Large intestine (tissue), 12 donors: ENCODE measurements at places on chromosomes 5 and 9.

DNA sequence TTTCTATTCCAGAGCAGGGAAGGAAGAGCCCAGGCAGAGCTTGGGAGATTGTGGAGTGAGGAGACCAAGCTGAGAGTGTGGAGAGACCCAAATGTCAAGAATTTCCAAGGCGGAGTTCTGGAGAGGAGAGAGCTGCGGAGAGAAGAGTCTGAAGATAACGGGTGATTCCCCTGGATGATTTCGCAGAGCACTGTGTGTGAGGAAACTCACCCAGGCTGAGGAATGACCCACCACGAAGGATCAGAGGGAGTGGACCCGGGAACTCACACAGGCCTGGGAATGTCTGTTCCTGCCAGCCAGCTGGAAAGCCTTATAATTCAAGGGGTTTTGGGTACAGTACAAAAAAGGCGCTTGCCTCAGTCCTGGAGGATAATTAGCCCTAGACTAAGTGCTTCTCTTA is 94.2 kb downstream of the WNK2 start:
- H3K4me1 ChIP-seq, result no peaks in the 10 kb centered on the region
- H3K27ac ChIP-seq, result no peak overlapping the region
- DNase-seq, result no peak
- peaks cover 5% of the 10 kb centered on the region for H3K36me3 ChIP-seq
- H3K27me3 ChIP-seq, result no peaks in the 10 kb centered on the region
- no peak overlapping the region for H3K4me3 ChIP-seq

DNA sequence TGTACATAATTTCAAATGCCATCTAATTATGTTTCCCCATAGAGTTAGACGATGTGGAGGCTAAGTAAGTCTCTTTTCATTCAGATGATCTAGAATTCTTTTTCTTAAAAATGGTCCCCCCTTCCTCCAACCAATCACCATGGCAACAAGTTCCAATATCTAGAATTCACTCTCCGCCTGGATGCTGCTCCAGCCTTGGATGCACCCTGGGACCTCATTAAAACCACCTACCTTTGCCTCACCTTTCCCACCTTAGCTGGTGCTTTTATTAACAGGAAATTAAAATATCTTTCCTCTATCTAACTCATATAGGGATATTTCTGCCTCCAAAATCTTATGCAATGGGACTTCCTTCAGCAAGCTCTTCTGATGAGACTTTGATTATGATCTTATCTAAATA is 49.0 kb downstream of the DIRAS2 start:
- no peaks in the 10 kb centered on the region for H3K36me3 ChIP-seq
- H3K27ac ChIP-seq, result no peak overlapping the region
- no peak for DNase-seq
- no peaks in the 10 kb centered on the region for H3K4me1 ChIP-seq

GRCh38 chr5:124342986-124343385 is 403.5 kb downstream of the ZNF608 start:
- no peak overlapping the region for H3K4me3 ChIP-seq
- no peaks in the 10 kb centered on the region for H3K36me3 ChIP-seq
- DNase-seq, result no peak

GRCh38 chr5:86765778-86766502 is 148.2 kb downstream of the COX7C start:
- no peaks in the 10 kb centered on the region for H3K36me3 ChIP-seq
- H3K27ac ChIP-seq, result no peak overlapping the region
- H3K4me3 ChIP-seq, result no peak overlapping the region
- no peaks in the 10 kb centered on the region for H3K4me1 ChIP-seq

- H3K36me3 ChIP-seq, result peaks cover 15% of the 10 kb centered on the region
- no peaks in the 10 kb centered on the region for H3K27me3 ChIP-seq
- no peak for DNase-seq
- no peak overlapping the region for H3K4me3 ChIP-seq
- H3K4me1 ChIP-seq, result peaks cover 14% of the 10 kb centered on the region
Measured at GRCh38 chr9:20355022-20355421, 267.3 kb downstream of the MLLT3 start.

GRCh38 chr9:136584934-136585333 is 39.1 kb upstream of the NOTCH1 start:
- no peak overlapping the region for H3K27ac ChIP-seq
- DNase-seq, result no peak
- no peak overlapping the region for H3K4me3 ChIP-seq
- peaks cover 23% of the 10 kb centered on the region for H3K4me1 ChIP-seq

GRCh38 chr9:137406876-137407589 is 15.9 kb downstream of the EXD3 start:
- peaks cover 29% of the 10 kb centered on the region for H3K4me1 ChIP-seq
- peak; percentile 77 for DNase-seq
- H3K36me3 ChIP-seq, result no peaks in the 10 kb centered on the region

GRCh38 chr9:79652598-79652997 is 80.8 kb downstream of the TLE4 start:
- peaks cover 11% of the 10 kb centered on the region for H3K36me3 ChIP-seq
- H3K4me3 ChIP-seq, result no peak overlapping the region
- H3K27me3 ChIP-seq, result no peaks in the 10 kb centered on the region

- DNase-seq, result no peak
- H3K27ac ChIP-seq, result no peak overlapping the region
- no peaks in the 10 kb centered on the region for H3K27me3 ChIP-seq
- no peaks in the 10 kb centered on the region for H3K36me3 ChIP-seq
- H3K4me1 ChIP-seq, result no peaks in the 10 kb centered on the region
Measured at GRCh38 chr9:110531776-110532175, 47.8 kb downstream of the SVEP1 start.

GRCh38 chr5:14321936-14322335 is 178.8 kb downstream of the TRIO start:
- no peaks in the 10 kb centered on the region for H3K27me3 ChIP-seq
- peaks cover 46% of the 10 kb centered on the region for H3K36me3 ChIP-seq
- no peak for DNase-seq
- H3K4me3 ChIP-seq, result no peak overlapping the region
- H3K27ac ChIP-seq, result no peak overlapping the region

- no peaks in the 10 kb centered on the region for H3K4me1 ChIP-seq
- DNase-seq, result peak; percentile 3
- no peaks in the 10 kb centered on the region for H3K27me3 ChIP-seq
- peaks cover 7% of the 10 kb centered on the region for H3K36me3 ChIP-seq
Measured at GRCh38 chr5:178941361-178941760, 363 bp downstream of the ZNF454 start.

GRCh38 chr5:167731951-167732350 is 559.5 kb upstream of the WWC1 start:
- no peaks in the 10 kb centered on the region for H3K27me3 ChIP-seq
- H3K27ac ChIP-seq, result no peak overlapping the region
- DNase-seq, result no peak
- H3K36me3 ChIP-seq, result no peaks in the 10 kb centered on the region

- no peak overlapping the region for H3K27ac ChIP-seq
- no peak for DNase-seq
- H3K36me3 ChIP-seq, result no peaks in the 10 kb centered on the region
- H3K27me3 ChIP-seq, result no peaks in the 10 kb centered on the region
- no peak overlapping the region for H3K4me3 ChIP-seq
- H3K4me1 ChIP-seq, result no peaks in the 10 kb centered on the region
Measured at GRCh38 chr5:7589800-7590199, 193.9 kb downstream of the ADCY2 start.

GRCh38 chr9:120267929-120268328 is 312.0 kb downstream of the CDK5RAP2 start:
- no peak overlapping the region for H3K27ac ChIP-seq
- H3K27me3 ChIP-seq, result no peaks in the 10 kb centered on the region

GRCh38 chr5:167813389-167813788 is 478.1 kb upstream of the WWC1 start:
- H3K4me1 ChIP-seq, result no peaks in the 10 kb centered on the region
- no peak overlapping the region for H3K27ac ChIP-seq
- no peaks in the 10 kb centered on the region for H3K27me3 ChIP-seq
- H3K4me3 ChIP-seq, result no peak overlapping the region
- H3K36me3 ChIP-seq, result no peaks in the 10 kb centered on the region

GRCh38 chr5:62376064-62376463 is 27.6 kb downstream of the DIMT1 start:
- H3K27ac ChIP-seq, result no peak overlapping the region
- DNase-seq, result peak; percentile 69
- no peaks in the 10 kb centered on the region for H3K27me3 ChIP-seq
- peaks cover 53% of the 10 kb centered on the region for H3K36me3 ChIP-seq
- no peak overlapping the region for H3K4me3 ChIP-seq

DNA sequence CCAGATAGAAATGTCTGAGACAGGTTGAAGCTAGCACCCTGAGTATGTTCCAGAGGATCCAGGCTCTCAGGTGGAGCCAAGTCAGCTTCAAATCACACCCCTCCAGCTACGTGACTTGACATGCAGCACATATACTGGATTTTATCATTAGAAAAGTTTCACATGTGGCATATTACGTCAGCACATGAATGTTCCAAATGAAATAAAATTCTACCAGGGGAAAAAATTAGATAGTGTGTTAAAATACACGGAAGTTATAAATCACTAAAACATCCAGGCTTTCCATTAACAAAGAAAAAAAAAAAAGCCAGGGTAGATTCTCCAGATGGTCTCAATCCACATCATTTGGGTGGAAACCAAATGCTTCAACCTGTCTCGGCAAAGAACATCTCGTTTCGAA is 251.6 kb downstream of the MPDZ start:
- no peak overlapping the region for H3K4me3 ChIP-seq
- H3K27ac ChIP-seq, result no peak overlapping the region
- no peaks in the 10 kb centered on the region for H3K36me3 ChIP-seq

DNA sequence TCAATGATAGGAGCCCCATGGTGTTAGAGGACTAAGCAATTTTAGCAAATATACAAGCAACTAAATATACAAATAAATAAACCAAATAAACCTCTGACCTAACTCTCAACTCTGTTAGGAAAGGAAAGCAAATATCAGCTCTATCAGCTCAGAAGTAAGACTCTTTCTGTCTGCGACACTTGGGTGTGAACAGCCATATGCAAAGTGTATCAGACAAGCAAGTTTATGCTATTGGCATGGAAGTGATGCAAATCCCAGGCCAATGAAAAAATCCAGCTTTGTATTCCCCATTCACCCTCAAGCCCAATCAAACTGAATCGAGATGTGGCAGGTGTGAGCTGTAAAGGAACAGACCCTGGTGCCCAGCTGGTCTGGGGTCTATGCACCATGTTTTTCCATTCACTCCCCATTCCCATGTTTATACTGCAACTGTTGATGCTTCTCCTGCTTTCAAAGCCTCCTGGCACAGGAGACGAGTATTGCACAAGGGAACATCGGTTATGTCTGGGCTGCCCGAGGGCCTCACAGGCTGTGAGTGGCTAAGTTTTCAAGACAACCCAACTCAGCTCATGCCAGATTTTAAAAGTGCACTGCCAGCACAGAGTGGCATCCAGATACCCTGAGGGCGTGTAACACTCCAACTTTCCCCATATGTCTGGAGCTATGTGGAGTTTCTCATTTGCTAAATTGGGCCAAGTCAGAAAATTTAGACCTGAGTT is 73.1 kb downstream of the FEM1C start:
- H3K27me3 ChIP-seq, result no peaks in the 10 kb centered on the region
- DNase-seq, result no peak
- H3K4me1 ChIP-seq, result no peaks in the 10 kb centered on the region
- H3K36me3 ChIP-seq, result no peaks in the 10 kb centered on the region
- H3K27ac ChIP-seq, result no peak overlapping the region

DNA sequence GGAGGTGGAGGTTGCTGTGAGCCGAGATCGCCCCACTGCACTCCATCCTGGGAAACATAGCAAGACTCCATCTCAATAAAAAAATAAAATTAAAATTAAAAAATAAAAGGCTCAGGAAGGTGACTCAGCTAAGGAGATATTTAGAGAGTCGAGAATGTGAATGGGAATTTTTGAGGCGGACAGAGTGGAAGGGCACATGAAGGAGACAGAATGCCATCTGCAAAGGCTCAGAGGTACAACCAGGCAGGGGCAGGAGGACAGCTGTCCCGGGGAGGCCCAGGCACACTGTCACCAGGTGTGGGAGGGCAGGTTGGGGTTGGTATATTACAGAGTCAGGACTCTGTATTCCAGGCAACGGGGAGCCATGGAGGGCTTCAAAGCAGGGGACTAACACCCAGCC is 35.5 kb downstream of the NTNG2 start:
- no peak for DNase-seq
- H3K27ac ChIP-seq, result no peak overlapping the region
- no peak overlapping the region for H3K4me3 ChIP-seq
- H3K4me1 ChIP-seq, result no peaks in the 10 kb centered on the region

DNA sequence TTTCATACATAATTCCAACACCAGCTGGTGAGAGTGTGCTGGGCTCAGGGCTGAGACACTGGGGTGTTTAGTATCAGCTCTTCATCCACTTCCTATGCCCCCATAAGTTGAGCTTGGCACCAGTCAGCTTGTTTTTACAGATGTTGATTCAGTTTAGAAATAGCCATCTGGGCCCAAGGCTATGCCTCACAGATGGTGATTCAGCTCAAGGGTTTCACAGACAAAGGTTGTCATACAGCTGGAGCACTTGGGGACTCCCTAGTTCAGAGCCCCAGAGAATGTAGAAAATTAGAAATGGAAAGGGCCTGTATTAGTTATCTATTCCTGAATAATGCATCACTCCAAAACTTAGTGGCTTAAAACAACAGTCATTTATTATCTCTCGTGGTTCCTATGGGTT is 10.3 kb upstream of the CRHBP start:
- H3K27ac ChIP-seq, result no peak overlapping the region
- H3K4me3 ChIP-seq, result no peak overlapping the region
- no peaks in the 10 kb centered on the region for H3K27me3 ChIP-seq
- H3K4me1 ChIP-seq, result no peaks in the 10 kb centered on the region

DNA sequence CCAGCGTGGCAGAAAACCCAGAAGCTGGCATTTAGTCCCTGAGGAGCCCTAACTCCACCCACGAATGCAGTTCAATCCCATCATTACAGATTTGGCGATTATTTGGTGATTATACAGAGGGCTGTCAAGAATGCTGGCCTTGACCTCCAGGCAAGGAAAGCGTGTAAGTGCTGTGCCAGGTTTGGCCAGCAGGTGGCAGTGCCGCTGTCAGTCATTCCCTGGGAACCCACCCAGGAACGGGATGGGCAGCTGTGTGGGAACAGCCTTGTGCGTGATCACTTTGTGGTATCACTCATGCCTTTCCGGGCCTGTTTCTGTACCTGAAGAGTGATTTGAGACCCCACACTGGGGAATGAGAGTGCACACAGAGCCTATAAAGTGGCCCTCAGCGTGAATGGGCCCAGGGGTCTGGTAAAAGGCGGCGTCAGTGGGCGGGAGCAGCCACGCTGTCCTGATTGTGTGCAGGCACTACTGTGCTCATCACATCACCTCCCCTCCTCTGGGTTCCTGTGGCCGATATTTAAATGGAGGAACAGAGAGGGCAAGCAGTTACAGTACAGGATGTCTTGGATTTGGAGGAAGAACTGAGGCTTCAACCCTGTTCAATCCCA is 215.6 kb downstream of the ROR2 start:
- H3K4me3 ChIP-seq, result no peak overlapping the region
- no peak overlapping the region for H3K27ac ChIP-seq
- no peaks in the 10 kb centered on the region for H3K27me3 ChIP-seq
- peaks cover 26% of the 10 kb centered on the region for H3K36me3 ChIP-seq
- no peaks in the 10 kb centered on the region for H3K4me1 ChIP-seq
- peak; percentile 32 for DNase-seq

DNA sequence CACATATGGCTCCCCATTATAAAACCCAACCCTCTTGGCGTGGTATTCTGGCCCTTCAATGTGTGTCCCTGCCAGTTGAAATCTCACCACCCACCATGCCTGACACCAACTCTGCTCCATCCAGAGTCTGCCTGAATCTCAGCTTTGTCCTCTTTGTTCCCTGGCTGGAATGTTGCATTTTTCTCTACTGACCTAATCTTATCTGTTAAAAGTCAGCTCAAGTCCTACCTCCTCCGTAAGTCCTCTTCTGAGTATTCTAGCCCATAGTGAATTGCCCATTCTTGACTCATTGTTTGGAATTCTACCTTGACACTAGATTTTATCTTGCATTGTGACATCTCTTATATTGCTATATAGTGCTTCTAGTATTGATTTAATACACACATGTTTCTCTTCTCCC is 207.1 kb upstream of the VLDLR start:
- H3K27me3 ChIP-seq, result no peaks in the 10 kb centered on the region
- no peaks in the 10 kb centered on the region for H3K4me1 ChIP-seq
- H3K4me3 ChIP-seq, result no peak overlapping the region
